HFF-Myc (cell line): ENCODE measurements at places on chromosomes 6 and 20.

DNA sequence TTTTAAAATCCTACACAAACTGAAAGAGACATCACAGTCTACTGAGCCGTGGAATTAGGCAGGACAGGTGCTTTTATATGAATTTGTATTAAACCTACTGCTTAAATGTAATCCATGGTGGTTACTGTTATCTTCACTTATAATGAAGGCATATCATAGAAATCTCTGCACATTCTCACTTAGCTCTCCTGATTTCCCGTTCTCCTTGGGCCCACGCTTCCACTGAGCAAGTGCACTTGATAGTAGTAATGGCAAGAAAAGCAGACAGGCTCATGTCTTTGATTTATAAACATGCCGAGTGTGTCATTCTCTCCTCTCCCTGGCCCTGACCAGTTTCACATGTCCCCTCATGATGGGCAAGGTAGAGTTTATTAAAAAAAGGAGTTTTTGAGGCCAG lies 186.3 kb downstream of the HIVEP2 start:
- no peak for DNase-seq

DNA sequence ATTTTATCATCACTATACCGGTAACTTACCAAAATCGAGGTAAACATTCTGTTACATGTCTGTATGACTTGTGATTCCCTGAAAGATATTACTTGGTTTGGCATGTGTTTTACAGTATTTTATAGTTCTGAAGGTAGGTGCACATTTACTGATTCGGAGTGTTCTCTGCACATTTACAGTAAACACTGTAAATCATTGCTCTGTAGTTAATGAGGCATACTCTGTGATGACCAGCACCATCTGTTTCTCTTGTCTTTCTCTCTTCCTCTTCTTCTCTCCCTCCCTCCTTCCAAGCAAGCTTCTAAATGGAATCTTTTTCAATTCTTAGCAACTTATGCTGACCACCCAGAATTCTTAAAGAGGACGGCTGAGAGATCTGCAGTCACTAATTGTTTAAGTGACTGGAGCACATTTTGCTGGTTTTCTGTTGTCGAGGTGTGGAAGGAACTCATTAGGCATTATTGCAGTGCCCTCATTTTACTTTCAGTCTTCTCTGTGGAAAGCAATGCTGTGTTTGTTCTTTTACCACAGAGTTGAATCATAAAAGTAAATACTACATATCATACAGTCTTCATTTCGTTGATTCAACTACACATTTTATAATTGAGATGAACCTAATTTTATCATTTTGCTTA lies 126.5 kb downstream of the UTRN start:
- DNase-seq = no peak

- DNase-seq = no peak
Observed at GRCh38 chr20:19113343-19113930, 99.0 kb upstream of the SLC24A3 start.

DNA sequence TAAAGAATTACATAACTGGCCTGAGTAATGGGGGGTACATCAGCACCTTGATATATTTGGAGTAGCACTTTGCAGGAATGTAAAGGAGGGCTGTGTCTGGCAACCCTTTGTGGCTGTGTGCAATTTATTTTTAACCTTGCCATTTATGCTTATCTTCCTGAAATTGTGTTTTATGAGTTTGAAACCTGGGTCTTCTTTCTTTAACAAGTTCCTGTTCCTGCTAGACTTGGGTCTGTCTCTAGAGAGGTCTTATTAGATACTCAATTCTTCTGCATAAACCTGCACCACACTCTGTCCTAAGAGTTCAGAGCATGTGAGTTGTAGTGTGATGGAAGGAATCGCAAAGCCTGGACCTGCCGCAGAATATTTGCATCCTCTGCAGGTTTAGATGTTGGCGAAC lies 181.0 kb downstream of the JARID2 start:
- DNase-seq = no peak

GRCh38 chr6:77883851-77884250 lies 231.0 kb downstream of the MEI4 start:
- DNase-seq = no peak

- DNase-seq = no peak
Observed at GRCh38 chr6:111791415-111791814, 81.8 kb downstream of the FYN start.

GRCh38 chr6:63140114-63140513 lies 71.2 kb upstream of the FKBP1C start:
- DNase-seq = no peak
